ENCODE measurements at places on chromosomes 13 and 19.

- DNase-seq: no peak
Measured at GRCh38 chr13:105990256-105990958, 545.1 kb downstream of the EFNB2 start.

- no peak for DNase-seq
Measured at GRCh38 chr13:94239135-94239534, 240.3 kb downstream of the DCT start.

GRCh38 chr19:40418040-40418439 is 4.9 kb upstream of the PRX start:
- no peak for DNase-seq

DNA sequence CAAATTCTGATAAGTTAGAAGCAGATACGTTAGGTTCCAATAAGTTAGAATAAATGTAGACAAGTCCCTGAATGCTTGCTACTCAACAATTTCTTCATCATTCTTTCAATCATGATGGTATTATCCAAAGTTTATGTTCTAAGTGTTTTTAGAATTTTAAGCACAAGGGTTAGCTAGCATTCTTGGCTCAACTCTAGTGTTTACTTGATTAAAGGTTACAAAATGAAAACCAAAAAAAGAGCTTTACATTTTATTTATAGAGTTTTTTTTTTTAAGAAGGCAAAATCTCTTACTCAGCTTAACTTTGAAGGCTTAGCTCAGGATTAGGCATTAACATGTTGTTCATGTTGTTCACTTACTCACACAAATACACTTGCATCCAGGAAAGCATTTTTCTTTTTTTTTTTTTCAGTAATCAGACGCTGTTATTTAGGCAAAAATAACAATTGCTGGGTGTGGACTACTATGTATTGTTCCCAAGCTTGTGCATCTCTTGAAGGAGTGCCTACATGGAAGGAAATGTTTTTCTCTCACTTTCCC is 420.6 kb downstream of the DCT start:
- no peak for DNase-seq

GRCh38 chr19:20968092-20968491 is 45.0 kb downstream of the ZNF85 start:
- DNase-seq: no peak

DNA sequence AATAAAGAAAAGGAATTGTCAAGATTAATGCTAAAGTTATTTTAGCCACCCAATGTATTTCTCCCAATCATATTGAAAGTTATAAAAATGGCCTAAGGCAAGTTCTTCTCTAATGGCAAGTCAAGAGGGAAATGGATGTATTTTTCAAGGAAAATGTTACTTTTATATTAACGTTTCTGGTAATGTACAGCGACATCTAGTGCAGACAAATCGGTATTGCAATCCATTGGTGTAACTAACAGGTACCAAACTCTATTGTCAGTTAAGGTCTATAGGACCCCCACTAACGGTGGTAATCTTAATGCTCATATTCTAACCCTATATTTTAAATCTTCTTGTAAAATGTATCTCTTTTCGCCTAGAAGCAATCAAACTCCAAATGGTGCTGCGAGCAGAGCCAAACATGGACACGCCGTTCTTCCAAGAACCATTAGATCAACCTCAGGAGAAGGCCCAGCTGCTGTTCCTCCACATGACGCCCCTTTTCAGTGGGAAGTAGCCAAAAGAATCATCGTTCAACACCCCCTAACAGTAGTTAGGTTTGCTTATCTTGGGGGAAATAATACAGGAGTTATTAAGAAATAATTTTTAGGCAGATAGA is 98.5 kb upstream of the PABPC3 start:
- DNase-seq: no peak

DNA sequence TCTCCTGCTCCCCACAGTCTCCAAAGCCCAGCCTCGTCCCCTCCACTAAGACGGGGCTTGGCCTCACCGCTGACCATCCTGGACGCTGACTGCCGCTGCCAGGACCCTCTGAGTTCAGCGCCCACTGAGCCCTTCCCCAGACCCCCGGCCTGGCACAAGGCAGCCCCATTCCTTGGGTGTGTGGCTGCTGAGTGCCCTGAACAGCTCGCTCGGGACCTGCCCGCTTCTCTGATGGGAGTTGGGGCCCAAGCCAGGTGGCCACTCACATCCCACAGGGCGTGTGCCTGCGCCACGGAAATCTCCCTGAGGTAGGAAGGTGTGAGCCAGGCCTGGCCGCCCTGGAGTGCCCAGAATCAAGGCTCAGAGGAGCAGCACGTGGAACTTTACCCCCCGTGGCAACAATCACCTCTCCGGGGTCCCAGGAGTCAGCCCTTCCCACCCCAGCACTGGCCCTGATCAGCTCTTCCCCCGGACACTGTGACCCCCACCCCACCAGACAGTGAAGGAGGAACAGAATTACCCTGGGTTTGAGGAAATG is 20.8 kb downstream of the C13orf46 start:
- DNase-seq: no peak

Measured in HuH-7 (cell line).